ENCODE measurements at places on chromosomes 4 and X.
A peak's percentile ranks its signal among the peaks of the same experiment; 100 is the strongest.

- DNase-seq, result no peak
These were observed 47.4 kb downstream of the NRK start for GRCh38 chrX:105869701-105870100.

GRCh38 chr4:76624931-76625715 is 190.1 kb downstream of the SHROOM3 start:
- DNase-seq, result no peak

DNA sequence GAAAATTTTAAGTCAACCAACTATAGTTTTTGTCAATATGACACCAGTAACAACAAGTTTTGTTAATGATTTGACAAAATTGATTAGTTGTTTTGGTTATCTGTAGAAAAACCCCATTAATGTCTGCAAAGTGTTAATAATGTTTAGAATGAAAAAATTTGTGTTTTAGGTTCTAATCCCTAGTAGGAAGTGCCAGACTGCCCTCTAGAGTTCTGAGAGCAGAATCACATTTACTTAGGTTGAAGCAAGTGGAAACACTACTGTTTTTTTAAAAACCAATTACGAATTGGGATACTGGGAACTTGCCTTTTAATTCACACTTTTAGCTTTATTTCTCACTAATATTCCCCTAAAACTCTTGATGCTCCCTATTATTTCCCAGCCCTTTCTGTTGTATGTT is 101.1 kb upstream of the CYLC1 start:
- DNase-seq, result peak; percentile 10

GRCh38 chrX:20609916-20610415 is 343.3 kb upstream of the RPS6KA3 start:
- no peak for DNase-seq

DNA sequence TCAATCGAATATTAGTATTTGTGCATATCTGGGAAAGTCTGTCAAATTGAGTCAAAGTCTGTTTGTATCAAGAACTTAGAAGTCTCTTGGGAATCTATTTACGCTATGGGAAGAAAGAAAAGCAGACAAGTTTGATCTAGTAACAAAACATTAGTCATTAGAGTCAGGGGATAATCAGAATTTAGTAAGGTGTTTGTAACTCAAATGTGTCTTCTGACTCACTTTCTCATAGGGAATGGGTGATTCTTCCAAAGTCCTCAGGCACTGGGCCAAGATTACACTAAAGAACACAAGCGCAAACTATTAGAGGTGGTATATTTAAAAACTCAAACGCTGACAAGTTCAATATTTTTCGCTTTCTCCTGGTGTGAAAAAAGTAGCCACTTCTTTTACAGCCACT is 926.5 kb downstream of the PDHA2 start:
- DNase-seq, result no peak
